ENCODE measurements at places on chromosomes 16 and 17.

DNA sequence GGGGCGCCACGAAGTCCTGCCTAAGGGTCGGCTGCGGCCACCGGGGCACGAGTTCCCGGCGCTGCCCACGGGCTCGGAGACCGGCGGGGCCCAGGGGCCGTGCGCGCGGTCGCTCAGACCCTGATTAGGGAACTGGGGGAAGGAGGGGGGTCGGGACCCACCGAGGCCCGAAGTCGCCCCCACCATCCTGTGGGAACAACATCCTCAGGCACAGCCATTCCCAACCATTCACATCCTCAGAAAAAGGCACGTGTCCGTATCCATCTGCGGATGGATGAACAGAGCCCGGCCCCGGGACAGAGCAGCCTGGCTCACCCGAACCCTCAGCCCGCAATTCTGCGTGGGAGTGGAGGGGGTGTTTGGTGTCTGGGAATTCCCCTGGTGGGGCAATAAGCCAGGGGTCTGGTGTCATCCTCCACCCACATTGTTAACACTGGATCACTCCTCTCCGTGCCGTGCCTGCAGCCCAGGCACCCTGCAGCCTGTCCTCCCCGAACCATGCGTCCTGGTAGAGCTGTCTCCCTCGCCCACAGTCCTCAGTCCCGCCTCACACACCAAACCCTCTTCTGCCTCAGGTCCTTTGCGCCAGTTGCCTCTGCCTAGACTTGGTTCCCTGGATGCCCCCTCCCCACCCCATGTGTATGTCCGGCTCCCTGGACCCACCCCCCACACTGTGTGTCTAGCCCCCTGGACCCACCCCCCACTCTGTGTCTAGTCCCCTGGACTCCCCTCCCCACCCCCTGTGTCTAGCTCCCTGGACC lies 789 bp upstream of the CCDC57 start:
- DNase-seq: no peak

DNA sequence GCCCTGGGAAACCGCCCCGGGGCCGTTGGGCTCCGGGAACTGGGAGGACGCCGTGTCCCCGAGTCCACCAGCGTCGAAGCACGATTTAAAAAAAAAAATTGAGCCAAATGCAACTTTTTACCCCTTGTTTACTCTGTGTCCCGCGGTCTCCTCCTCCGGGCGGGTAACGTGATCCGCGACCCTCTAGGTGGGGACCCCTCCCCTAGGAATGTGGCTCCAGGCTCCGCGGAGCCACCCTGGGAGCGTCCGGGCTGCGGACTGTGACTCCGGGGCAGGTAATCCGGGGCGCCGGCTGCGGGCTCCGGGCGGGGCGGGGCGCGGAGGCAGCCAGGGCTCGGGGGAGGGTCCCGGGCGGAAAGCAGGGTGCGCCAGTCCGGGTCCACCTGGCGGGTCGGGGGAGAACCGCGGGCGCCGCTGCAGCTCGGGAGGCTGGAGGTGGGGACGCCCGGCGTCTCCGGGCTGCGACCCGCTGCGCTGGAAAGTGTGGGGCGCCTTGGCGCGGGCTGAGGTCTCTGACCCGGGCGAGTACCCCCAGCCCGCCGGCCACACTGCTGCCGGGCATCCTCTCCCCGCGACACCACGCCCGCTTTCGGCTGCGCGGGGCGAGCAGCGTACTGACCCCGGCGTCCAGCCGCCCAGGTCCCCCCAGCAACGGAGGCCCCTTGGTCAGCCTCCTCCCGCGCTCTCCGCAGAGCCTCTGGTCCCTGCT lies 852 bp upstream of the HELZ start:
- DNase-seq: peak; percentile 18

DNA sequence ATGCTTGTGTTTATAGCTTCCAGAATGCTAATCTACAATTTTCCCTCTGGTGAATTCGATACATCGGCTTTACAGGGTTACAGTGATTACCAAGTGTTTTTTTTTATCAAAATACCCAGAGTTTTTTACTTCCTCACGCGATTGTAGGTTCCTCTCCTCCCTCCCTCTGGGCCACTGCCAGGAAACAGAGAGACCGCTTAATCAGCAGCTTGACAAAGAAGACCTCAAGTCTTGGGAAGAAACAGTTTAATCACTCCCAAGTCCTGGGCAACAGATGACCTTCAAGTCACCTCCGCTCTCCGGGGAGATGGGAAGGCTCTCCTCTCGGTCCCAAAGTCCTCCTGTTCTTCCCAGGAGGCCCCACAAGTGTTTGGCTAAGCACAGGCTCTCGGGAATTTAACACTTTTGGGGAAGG lies 23.5 kb downstream of the SMTNL2 start:
- DNase-seq: no peak

DNA sequence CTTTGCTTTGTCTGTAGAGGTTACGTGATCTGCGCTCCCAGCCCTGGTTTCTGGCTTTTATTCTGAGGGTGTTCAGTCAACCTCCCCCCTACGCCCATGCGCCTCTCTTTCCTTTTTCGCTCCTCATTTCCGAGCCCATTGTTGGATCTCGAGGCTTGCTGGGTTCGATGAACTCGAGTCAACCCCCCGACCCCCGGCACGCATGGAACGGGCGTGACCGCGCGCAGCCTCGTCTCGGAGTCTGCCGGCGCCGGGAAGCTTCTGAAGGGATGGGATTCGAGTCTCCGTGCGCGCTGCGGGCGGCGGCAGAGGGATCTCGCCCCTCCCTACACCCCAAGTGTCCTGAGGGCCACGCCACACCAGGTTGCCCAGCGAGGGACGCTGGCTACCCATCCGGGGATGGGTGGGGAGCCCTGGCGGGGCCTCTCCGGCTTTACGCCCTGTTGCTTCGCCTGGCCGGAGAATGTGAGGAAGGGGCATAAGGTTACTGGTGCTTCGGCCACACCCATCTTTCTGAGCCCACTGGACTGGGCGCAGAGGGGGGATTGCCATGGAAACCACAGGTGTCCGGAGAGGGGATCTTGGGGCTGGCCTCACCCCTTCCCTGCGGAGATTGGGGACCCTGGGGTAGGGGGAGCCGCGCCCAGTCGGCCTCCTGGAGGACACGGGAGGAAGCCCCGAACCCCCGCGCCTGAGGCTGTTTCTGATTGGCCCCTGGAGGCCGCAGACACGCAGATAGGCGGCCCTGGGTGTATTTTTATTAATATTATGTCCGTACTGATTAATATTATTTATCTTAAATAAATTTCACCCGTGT lies 1.8 kb downstream of the MAPT start:
- DNase-seq: no peak

DNA sequence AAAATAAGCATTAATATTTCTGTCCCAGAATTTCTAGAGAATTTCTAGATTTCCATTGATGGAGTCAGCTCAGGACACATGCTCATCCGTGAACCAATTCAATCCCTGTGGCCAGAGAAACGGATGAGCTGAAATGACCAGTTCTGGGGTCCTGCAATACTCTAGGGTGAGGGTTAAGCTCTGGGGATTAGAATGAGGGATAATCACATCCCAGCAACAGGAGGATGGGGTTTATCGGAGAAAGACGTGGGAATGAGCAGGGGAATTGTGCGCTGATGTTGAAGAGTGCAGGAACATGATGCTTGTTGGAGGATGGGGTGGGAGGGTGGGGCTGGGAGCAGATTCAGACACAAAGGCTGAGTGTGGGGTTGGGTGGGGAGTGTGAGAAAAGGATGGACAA lies 64.1 kb downstream of the SLC5A11 start:
- no peak for DNase-seq

DNA sequence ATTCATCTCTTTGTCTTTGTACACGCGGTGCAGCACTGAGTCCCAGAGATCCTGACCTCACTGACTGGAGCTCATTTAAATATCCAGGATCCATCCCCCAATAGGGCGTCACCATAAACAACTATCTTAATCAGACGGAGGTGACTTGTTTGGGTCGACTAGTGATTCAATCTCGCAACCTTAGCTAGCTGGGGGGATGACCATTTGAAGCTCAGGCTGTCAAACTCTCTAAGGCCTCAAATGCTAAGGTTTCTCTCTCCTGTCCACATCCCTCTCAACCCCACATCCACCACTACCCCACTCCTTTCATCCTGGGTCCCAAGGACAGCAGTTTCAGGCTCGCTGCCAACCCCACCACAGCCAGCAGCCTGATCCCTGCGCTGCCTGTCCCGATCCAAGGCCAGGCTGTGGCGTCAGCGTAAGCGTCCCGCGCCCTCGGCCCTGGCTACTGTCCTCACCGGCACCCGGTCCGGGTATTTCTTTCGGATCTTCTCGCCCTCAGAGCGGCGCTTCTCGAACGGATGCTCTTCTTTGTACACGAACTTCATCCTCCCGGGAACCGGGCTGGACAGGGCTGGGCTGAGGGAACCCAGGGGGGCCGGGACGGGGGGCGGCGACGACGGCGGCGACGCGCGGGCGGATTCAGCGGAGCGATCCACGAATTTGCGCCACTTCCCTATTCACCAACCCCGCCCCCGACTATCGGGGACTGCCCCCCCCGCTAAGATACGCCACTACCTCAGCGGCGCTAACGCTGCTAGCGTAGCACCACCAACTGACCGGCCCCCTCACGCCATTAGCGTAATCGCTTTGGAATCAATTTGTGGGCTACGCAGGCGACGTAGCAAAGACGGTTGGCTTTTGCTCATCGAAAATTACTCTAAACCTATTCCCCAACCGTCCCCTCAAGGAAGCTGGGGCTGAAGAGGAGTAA lies at the start of gene GABARAP:
Gene GABARAP, minus strand, starts transcription at position 667 of the 934 bp plus-strand sequence. Its CDS starts 119 bp downstream, at position 548.
- peak; percentile 96 for DNase-seq

DNA sequence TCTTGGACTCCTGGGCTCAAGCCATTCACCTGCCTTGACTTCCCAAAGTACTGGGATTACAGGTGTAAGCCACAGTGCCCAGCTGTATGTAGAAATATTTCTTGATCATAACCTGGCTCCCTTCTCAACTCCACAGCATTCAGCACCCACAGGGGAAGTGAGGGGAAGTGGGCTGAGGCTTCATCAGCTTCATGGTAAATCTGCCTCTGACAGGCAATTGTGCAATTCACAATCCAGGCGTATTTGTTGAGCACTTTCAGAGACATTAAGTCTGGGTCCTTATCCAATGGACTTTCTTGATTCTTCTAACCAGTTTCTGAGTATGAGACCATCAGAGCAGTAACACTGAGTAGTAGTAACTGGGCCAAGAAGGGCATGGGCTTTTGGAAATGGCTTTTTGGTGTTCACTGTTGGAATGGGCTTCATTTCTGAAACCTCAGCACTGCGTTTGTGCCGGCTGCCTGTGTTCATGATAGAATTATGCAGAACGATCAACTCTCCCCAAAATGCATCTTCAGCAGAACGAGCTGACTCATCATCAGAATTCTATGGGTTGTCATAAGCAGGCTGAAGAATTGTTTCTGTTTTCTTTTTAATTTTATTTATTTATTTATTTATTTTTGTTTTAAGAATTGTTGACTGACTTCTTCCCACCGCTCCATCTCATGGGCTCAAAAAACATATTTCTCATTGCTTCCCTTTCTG lies 28.9 kb downstream of the FAM20A start:
- no peak for DNase-seq

DNA sequence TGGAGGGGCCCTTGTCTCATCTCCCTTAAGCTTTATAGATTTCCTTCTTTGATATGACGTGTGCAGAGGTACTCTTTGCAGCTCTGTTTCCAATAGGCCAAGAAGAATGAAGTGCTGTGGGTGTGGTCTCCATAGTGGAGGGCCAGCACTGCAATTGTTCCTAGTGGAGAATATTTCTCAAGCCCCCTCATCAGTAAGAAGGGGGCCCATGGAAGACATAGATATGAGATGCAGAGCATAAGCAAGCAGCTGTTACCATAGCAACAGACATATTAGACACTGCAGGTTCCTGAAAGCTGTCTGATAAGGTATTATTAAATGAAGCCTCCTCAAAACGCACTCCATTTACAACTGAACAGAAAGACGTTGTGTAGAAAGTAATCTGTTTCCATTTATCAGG lies 240.7 kb downstream of the ZFHX3 start:
- no peak for DNase-seq

DNA sequence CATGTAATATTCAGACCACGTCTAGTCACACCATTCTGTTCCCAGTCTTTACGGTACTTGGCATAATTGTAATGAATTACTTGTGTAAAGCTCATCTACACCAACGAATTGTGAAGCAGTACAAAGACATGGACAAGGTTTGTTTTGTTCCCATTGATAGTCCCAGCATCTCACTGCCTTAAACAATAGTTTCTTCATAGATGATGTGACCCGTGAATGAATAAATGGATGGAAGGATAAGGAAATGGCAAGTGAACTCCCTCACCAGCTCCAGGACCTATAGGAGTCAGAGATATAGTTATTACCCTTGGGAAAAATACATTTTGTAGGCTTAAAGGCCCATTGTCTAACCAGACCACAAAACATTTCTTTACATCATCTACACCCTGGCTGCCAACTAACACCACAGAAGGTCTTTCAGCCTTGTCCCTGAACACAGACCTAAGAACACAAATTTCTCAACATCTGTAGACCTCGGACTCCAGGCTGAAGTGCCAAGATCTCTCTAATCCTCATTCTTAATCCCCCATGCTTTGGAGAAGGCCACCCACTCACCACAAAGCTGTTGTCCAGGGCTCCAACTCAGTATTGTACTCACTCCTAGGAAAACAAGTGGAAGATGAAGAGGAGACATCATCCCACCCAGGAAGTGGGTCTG lies 38.2 kb downstream of the MAF start:
- no peak for DNase-seq

DNA sequence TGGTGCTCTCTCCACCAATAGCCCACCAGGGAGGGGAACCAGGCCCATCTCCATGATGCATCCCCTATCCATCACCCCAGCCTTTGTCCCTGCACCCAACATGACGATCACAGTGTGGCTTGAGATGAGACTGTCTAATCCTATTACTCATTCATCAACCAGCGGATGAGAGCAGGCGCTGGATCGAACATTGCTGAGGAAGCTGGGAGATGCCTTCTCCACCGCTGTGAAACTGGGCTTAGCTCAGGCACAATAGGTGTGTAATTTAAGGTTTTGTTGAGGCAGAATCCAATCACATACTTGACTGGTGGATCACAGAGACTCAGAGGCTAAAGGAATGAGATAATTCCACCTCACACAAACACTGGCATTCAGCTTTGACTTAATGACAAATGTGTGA lies 64.6 kb upstream of the IRX3 start:
- no peak for DNase-seq

Data from central memory CD8-positive, alpha-beta T cell (primary cell).